ENCODE measurements at places on chromosomes 7 and 10.

DNA sequence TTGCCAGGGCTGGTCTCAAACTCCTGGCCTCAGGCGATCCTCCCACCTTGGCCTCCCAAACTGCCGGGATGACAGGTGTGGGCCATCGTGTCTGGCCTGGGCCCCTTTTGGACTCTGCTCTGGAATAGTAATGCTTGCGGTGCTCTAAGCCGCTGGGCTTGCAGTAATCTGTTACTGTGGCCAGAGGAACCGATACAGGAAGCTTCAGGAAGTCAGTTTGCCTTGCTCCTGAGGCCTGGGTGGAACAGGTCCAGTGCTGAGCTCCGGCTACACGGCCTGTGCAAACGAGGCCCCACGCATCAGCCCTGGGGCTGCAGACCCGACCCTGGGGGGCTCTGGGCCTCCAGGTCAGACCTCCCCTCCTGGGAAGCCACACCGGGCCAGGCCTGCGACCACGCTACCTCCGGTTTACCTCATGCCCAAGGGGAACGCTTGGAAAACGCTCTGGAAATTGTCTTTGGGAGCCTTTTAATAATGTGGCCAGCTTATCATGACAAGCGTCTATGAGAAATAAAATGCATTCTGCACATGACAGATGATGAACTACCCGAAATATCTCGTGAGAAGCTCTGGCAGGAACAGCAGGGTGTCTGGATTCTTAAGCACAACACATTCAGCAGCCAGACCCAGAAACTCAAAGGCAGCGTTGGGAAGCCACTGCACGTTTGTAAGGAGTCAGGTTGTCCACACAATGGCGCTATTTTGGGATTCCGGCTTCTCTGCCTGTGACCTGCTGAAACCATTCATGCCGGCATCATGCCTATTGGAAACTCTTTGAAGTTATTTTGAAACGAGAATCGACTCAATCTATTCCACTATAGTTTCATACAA, 10.1 kb upstream of the ADAP1 start:
- peak; percentile 67 for DNase-seq

DNA sequence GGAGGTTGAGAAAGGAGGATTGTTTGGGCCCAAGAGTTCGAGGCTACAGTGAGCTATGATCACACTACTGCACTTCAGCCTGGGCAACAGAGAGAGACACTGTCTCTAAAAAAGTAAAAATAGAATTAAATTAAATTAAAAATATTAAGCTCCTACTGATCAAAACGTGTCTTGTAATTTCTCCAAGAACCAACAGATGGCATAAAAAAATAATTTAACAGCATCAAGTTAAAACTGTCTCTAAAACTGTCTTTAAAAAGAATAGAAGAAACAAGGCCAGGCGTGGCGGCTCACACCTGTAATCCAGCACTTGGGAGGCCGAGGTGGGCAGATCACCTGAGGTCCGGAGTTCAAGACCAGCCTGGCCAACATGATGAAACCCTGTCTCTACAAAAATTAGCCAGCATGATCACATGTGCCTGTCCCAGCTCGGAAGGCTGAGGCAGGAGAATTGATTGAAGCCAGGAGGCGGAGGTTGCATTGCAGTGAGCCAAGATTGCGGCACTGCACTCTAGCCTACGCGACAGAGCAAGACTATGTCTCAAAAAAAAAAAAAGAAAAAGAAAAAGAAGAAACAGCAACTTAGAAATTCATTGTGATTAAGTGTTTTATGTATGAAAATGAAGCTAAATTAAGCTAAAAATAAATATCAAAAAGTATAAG, 24.5 kb downstream of the MTPAP start:
- DNase-seq: no peak

DNA sequence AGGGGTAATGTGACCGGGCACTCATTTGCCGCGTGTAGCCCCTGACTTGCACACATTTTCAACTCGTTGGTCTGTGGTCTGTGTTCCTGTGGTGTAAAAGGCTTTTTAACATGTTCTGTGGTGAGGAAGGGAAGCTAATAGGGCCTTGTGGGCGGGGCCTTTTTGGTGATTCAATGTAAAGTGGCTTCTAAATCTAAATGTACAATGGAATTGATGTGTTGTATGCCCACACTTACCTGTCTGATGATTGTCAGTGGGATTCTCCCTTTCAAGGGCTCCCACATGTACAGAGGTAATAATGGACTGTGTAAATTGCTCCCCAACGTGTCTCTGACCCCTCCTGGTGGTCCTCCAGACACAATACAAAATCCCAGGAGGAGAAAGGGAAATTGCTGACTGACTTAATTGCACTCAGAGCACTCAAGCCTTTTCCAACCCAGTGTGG, 43.1 kb upstream of the GATAD1 start:
- no peak for DNase-seq

DNA sequence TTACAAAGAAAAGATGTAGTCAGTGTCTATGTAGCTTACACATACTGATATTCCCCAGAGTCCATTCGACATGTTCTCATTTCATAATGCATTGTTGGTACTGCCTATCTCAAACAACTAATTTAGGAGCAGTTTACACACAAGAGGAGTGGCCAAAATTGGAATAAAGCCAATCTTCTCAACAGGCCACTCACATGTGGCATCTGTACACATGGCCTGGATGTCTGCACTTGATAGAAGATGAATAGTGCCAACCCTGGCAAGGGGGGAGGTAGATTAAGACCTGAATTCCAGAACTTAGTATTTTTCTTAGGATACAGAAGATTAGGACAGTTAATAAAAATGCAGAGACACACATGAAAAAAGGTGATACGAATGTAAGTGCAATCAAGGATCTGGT, 125.3 kb upstream of the STARD3NL start:
- no peak for DNase-seq

DNA sequence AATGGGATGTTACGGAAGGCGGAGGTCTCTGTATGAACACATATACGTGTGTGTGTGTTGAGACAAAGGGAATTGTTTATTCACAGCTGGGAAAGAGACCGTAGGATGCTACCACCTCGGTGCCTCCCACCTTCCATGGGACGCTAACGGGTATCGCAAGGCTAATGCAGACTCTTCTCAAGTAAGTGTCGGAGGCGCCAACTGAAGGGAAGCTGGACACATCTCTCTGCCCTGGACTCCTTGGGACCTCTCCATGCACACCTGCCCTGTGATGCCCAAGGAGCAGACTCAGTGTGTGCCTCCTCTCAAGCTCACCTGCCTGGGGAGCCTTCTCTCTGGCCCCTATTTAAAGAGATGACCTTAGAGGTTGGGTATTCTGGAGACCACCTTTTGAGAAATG, 230.9 kb downstream of the DNAJB6 start:
- DNase-seq: no peak

DNA sequence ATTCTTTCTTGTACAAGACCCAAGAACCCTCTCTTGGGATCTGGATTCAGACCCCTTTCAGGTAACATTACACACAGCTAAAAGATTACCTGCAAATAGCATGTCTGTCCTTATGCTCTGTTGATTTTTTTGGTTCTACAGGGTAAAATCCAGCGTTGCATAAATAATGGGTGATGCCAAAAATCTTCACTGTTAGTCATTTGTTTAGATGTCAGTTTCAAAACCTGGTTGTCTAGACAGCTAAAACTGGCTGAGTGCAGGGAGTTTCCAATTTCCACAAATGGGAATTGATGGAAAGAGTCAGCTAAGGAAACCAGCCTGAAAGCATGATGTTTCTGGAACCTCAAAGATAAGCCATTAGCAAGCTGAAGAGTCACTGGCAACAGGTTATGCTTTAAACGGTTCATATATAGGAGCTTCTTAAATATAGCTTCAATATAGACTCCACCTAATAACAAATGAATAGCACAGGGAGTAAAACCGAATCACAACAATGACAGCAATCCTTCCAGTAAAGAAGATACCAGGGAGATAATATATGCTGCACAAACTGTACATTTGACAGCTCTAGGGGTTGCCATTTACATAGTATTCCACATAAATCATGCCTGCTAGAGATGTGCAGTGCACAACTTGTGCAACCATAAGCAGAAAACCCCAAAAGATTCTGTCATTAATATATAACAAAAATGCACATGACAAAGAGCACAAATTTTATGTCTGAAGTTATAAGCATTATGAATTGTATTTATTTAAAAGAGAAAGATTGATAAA, 20.4 kb downstream of the CCDC71L start:
- DNase-seq: no peak

- no peak for DNase-seq
Observed at GRCh38 chr10:125266541-125266940, 106.2 kb upstream of the CTBP2 start.

DNA sequence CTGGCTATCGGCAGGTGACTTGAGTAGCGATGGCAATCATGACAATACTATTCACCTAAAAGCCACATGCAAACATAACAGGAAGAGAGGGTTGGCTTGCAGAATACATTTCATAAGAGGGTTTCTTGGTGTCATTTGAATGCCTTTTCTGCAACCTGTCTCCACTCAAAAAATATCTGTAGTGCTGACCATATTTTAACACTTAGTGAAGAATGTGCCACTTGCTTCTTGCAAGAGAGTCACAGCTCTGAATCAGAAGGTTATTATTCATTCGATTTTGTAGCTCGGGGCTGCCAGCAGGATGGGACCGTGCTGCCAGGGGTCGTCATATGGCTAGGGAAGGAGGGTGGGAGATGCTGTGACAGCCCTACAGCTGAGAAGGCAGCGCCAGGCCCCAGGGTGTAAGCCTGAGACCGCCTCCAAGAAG, 152.0 kb upstream of the PITRM1 start:
- DNase-seq: no peak

- DNase-seq: peak; percentile 70
Observed at GRCh38 chr10:970311-971149, 17.7 kb upstream of the GTPBP4 start.

DNA sequence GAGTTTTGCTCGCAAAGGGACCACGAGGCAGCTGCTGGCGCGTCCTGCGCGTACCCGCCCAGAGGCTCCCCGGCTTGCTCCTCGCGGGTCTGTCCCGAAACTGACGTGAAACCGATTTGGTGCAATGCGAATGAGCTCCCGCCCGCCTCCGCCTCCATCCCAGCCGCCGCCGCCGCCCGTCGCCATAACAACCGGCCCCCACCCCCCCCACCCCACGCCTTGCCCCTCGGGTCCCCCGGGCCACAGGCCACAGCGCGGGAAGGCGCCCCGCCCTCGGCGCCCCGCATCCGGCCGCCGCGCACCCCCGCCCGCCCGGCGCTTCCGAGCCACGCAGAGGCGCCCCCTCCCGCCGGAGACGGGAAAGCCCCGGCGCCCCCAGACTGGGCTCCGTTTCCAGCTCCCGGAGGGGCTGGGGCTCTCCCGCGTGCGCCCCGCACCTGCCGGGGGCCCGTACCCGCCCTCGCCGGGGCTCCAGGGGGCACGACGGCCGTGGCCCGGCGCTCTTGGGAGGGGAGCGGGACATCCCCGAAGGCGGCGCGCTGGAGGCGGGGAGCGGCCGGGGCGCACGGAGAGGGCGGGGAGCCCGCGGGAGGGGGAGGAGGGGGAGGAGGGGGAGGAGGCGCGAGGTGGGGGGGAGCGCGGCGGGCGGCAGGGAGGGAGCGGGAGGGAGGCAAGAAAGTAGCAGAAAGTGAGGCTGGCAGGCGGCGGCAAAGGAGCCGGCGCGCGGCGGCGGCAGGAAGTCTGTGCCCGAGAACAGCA, at the start of gene CAMK1D:
Gene CAMK1D, plus strand, starts transcription at position 678 of the 759 bp plus-strand sequence.
- DNase-seq: peak; percentile 73

- no peak for DNase-seq
Observed at GRCh38 chr10:89525556-89525955, 9.8 kb downstream of the SLC16A12 start.

DNA sequence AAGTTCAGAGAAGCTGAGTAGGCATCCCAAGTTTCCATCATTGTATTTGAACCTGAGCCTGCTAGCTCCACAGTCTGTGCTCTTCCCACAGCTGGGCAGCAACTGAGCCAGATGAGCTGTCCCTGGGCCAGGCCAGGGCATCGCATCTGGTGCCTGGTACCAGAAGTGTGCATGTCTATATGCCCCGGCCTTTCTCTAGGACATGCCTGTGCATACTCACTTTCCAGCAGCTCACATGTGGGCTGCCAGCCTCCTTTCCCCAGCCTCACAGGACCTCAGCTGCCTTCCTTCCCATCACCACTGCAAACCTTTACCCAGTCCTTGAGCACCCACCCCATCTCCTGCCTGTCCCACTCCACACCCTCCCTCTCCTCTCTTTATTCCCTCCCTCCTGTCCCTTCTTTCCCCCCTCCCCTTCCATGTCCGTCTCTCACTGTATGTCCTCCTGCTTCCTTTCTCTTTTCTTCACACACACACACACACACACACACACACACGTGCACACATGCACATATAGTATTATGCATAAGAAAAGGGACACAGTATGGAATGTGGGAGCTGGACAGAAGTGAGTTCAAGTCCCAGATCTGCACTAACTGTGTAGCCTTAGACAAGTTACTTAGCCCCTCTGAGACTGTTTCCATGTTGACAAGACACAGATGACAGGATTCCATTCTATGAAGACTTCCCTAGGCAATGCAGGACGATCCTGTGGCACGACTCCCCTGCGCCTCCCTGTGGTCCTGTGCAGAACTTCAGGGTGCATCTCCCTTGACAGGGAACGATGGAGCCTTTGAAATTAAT, 10.9 kb downstream of the CDHR1 start:
- DNase-seq: peak; percentile 82

DNA sequence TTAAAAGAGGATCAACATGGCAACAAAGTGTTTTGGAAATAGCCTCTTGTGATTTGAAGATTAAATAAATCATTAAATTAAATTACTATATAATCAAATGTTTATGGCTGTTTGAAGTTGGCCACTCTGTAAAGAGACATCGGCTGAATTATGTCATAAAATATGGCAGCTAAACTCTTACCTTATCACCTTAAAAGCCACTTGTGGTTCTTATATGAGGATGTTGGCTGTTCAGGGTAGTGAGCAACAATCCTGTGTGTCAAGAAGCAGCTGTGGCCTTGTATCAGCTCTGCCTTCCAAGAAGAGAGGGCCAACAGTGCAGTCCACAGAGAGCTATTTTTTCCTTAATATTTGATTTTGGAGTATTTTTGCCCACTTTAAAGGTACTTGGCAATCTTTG, 113.4 kb upstream of the CDK6 start:
- no peak for DNase-seq

DNA sequence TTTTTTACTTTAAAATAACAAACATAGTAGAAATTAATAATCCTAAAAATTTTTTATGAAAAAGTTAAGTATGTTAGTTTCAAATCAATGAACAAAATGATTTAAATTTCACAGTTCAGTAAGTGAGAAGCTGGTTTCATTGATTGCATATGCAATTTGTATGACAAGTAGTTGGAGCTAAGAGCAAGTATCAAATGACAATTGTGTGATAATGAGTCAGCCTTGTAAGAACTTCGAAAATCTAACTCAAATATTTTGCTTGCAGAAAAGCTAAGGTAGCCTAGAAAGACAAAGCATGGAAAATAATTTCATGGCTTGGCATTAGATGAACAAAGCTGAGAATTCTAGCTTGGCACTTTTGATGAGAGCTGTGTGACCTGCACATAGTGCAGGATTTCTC, 111.5 kb downstream of the HDAC9 start:
- DNase-seq: no peak

- no peak for DNase-seq
Observed at GRCh38 chr10:77626266-77626935, 11.2 kb downstream of the KCNMA1 start.

DNA sequence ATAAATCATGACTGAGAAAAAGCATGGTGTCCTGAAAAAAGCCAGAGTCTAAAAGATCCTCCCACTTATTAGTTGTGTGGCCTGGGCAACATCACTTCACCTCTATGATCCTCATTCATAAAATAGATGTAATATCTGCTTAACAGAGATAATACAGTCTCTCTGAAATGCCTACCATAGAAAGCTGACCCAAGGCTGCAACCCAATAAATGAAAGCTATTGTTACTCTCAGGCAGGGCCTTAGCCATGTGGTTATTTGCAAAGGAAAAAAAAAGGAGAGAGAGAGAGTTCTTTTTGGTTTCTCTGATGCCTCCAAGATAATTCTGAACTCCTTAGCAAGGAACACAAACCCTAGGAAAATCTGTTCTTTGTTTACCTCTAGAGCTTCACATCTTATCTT, 7.9 kb downstream of the FAM13C start:
- DNase-seq: no peak
